ENCODE measurements at places on chromosomes 16 and 17.

- no peak for DNase-seq
Observed at GRCh38 chr16:11183951-11184350, 72.1 kb downstream of the SOCS1 start.

DNA sequence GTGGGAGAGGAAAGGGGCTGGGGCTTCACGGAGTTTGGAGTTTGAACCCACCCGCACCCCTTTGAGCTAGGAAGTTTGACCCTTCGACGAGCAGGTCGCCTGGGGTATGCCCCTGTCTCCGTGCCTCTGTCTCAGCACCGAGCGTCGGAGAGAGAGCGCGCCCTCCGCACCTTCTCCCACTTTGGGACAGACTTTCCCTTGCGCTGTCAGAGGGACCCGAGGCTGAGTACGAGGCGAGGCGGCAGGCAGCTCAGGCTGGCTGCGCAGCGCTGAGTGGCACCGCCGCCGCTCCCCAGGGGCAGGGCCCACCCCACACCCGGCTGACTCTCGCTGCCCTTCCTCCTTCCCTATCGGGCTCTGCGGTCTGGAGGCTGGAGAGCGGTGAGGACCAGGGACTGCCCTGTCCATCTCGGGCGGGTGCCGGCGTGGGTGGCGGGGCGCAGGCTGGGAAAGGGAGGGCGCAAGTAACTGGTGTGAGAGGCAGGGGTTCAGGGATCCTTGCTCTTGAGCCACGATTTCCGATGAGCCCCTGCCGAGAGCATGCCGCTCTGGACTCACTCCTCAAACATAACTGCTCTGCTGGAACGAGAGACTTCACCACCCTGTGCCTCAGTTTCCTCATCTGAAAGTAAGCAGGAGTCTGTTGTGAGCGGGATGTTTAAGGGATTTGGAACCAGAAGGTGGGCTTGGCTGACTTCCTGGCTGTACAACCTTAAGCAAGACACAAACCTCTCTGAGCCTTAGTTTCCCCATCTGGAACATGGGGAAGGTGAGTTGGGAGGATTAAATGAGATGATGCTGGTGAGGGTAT, 981 bp downstream of the BEAN1 start:
- DNase-seq = peak; percentile 24

DNA sequence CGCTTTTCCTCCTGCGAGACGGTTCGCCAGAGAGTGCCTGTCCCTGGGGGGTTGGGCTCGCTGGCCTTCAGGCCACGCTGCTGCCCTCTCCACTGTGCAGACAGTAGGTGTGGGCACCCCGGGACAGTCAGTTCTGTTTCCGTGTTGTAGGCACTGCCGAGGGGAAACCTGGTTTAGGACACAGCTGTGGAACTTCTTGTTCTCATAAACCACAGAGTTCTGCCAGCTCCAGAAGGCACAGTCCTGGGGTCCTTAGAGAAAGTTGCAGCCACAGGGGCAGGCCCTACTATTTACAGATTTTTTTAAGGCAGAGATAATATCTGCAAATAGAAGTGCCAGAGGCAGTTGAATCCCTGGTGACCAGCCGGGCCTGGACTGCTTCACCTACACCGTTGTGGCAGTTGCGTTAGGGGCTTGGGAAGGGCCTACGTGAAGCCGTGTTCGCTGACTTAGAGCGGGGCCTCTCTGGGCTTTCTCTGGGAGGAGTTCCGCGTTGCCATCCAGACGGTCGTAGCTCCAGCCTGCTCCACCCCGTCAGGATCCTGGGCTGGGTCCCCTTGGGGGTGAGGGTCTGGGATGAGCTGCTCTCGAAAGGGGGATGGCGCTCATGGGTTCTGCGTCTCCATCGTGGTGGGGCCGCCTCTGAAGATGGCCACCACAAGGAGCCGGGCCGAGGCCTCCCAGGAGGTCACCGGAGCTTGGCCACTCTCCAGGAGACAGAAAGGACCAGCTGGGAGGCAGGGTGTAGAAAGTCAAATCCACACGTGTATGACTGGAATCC, 126.3 kb downstream of the BANP start:
- DNase-seq = no peak

GRCh38 chr16:81767987-81768592, 11.0 kb upstream of the PLCG2 start:
- peak; percentile 28 for DNase-seq

DNA sequence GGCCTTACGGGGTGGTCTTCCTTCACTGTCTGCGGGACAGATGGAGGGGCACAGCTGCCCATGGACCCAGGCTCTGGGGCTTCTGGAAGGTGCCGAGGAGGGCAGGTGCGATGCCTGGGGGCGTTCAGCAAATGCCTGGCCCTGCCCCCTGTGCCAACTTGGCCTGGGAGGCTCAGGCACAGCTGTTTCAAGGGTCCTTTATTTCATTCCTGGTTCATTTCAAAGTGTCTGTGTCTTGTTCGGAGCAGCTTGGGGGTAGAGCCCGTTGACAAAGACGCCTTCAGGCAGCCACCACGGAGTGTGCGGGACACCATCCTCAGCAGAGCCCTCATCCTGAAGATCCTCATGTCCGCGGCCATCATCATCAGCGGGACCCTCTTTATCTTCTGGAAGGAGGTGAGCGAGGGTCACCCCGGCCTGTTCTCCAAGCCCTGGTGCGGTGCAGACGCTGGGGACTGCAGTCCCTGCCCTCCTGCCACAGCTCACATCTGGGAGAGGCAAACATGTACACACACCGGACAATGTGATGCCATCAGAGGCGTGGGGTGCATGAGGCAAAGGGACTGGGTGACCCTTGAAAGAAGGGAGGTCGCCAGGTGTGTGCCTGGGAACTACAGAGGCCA, 43.9 kb downstream of the MEAK7 start:
- DNase-seq = no peak

DNA sequence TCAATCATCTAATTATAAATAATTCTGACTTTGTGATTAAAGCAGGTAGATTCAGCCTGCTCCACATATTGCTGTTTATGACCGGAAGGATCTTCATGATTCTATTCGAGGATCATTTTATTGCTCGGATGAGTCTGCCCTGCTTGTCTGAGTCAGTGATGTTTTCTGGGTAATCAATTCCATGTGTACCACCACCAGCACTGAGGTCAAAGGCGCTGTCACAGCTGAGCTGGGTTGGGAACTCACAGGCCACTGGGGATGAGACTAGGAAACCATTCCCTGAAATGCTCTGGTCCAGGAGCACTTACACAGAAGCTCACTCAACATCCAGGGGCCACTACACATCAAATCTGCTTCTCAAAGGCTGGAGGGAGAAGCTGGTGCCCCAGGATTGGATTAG, 30.4 kb upstream of the ERN1 start:
- DNase-seq = no peak

GRCh38 chr17:50465635-50466034, 3.0 kb downstream of the CHAD start:
- DNase-seq = no peak

DNA sequence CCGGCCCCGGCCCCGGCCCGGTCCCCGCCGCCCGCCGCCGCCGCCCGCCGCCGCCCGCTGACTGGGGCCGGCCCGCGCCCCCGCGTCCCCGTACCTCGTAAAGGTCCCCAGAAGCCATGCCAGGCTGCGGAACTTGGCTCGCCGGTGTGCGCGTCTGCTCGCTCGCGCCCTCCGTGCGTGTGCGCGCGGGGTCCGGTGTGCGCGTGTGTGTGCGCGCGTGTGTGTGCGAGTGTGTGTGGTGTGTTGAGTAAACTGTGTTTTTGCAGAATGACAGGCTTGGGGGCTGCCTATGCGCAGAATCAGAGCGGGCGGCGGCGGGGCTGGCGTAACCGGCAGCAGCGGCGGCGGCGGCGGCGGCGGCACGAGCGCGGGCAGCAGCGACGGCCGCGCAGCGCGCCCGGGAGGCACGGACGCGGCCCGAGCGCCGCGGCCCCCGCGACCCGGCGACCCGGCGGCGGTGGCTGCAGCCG, 307 bp downstream of the CDYL2 start:
- DNase-seq = peak; percentile 50

DNA sequence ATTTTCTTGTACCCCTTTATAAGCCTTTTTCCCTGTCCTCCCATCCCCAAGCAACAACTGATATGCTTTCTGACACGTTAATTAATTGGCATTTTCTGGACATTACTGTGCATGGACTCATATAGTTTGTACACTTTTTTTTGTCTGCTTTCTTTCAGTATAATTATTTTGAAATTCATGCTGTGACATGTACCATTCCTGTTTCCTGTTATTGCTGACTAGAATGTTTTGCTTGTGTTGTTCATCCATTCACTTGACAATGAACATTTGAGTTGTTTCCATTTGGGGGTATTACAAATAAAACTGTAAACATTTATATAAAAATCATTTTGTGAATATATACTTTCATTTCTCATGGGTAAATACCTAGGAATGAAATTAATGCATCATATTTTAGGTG, 50.6 kb downstream of the RBBP6 start:
- DNase-seq = no peak

DNA sequence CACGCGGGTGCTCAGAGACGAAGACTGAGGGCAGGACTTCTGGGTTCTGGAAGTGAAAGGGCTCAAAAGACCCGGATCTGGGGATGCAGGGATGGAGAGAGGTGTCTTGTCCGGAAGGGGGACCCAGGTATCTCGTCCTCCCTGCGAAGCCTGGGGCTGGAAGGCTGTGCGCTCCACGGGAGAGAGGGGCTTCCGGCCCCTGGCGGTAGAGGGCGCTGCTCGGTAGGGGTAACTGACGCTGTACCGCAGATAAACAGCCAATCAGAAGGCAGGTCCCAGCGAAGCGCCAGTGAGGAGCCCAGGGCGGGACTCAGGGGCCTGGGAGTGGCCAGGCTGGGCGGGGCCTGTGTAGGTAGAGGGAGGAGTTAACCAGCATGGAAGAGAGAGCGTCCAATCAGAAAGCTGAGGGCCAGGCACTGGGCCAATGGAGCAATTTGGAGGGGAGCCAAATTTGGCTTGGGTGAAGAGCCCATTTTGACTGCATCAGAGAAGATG, 804 bp downstream of the TGFB1I1 start:
- peak; percentile 90 for DNase-seq

DNA sequence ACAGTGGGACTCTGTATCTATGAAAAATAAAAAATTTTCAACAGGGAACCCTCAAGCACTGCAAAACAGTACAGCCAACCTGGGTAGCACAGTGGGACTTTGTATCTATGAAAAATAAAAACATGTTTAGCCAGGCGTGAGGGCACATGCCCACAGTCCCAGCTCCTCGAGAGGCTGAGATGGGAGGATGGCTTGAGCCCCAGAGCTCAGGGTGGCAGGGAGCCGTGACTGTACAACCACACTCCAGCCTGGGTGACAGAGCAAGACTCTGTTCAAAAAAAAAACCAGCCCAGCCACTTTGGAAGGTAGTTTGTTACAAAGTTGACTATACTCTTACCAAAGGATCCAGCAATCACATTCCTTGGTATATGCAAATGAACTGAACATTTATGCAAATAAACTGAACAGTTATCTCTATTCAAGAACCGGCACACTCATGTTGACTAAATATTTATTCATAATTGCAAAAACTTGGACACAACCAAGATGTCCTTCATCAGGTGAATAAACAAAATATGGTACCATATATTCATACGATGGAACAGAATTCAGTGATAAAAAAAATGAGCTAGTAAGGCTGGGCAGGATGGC, 5.2 kb downstream of the RPH3AL start:
- DNase-seq = no peak

DNA sequence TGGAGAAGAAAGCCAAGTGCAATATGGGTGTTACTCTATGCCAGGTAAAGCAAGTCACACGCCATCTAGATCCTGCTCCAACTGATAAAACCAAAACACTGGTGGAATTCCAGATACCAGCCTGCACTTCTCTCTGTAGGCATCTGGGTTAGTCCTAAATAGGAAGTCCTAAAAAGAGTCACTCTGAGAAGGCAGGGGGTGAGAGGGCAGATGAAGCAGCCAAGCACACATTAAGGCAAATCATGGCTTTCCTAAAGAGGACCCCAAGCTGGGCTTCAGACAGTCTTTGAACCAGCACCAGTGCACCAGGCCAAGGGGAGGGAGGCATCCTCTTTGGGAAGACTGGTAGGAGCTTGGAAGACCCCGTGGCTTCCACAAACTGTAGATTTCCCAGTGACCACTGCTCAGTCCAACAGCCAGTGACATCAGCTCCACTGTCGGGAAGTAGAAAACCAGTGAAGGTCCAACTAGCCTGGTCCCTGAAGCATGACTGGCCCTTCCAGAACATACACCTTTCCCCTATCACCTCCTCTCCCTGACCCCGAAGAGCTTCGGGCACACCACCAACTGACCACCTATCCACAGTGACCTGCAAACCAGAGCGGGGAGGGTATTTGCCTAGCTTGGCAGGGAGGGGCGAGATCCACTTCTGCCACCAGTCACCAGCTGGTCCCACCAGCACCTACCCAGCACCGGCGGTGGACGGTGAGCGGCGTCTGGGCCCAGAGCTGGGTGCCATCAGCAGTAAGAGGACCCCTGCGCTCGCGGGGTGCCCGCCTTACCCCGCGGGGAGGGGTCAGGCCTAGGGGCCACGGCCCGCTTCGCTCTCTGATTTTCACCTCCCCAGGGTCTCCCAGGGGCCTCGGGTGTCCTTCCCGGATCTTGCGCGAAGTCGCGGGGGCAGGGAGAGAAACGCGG, 1.0 kb downstream of the LITAF start:
- no peak for DNase-seq

- DNase-seq = no peak
Observed at GRCh38 chr17:44543905-44544523, 13.3 kb upstream of the FZD2 start.

GRCh38 chr17:70104791-70105523, 29.9 kb downstream of the KCNJ16 start:
- no peak for DNase-seq

DNA sequence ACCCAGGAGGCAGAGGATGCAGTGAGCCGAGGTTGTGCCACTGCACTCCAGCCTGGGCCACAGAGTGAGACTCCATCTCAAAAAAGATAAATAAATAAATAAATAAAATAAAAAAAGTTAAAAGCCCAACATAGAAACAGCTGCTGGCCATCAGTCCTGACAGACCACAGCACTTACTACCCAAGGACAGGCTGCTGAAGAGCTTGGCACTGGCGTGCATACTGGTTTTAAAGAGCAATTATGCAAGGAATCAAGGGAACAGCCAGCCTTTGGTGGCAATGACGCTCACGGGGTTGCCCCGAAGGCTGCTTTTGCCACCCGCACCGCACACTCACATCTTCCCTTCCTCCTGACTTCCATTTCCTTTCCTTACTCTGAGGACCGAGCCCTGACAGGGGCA, 4.2 kb downstream of the PLD6 start:
- no peak for DNase-seq

GRCh38 chr17:82782657-82783207, 30.9 kb downstream of the TBCD start:
- no peak for DNase-seq

DNA sequence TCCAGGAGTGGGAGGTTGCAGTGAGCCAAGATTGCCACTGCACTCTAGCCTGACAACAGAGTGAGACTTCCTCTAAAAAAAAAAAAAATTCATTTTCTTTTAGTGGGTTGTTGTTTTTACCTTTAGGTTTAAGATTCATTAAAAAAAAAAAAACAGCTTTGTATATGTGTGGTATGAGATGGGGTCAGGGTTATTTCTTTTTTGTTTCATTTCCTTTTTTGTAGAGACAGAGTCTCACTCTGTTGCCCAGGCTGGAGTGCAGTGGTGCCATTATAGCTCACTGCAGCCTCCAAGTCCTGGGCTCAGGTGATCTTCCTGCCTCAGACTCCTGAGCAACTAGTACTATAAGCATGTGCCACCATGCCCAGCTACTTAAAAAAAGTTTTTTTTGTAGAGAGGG, 47.0 kb downstream of the BCAS3 start:
- no peak for DNase-seq

- no peak for DNase-seq
Observed at GRCh38 chr16:14549789-14550153, 80.3 kb downstream of the PARN start.

Measured in right lung (tissue), 10 donors.